ENCODE measurements at places on chromosomes 6 and 20.

DNA sequence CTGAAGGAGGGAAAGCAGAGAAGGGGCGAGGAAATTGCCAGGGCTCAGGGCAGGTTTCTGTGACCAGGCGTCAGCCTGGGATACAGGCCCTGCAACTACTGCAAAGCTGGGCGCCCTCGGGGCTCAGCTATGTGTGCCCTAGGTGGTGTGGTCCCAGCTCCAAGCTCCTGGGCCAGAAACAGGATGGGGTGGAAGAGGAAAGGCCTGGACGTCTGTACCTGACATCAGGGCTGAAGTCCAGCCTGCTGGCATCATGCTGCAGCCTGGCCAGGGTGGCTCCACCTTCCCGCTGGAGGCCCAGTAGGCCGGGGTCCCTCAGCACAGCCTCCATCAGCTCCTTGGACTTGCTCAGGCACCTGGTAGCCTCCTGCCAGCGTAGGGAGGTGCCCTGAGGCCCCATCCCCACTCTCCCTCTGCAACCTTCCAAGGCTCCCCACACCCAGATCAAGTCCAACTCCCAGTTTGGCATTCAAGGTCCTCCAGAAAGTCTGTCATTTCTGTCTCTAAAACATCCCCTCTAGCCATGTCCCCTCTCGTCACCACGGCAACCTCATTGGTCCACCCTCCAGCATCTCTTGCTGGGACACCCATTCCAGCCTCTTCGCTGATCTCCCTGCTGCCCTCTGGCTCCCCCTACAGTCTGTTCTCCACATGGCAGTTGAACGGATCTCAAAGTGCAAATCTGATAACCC is 38.2 kb downstream of the KIAA1755 start:
- DNase-seq = peak; percentile 23

DNA sequence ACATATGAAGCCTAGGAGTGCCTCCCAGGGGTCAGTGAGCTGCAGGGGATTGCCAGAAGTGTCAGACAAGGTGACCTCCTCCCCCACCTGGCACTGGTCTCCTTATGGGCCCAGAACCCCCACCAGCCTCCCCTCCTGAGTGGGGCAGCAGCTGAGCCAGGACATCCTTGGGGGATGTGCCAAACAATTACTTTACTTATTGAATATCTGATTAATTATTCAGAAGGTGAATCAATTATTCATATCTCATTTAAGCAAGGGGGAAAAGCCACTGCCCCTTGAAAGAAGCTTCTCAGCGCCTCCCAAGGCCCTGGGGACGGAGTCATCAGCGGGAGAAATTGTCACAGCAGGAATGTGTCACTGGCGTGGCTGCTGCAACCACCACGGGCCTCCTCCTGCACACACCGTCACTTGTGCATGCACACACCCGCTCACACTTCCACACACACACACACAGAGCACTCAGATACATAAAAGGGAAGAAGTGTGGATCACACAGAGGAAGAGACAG is 123.4 kb upstream of the MAFB start:
- no peak for DNase-seq

GRCh38 chr20:63785691-63786131 is 45.4 kb downstream of the ZBTB46 start:
- DNase-seq = no peak

DNA sequence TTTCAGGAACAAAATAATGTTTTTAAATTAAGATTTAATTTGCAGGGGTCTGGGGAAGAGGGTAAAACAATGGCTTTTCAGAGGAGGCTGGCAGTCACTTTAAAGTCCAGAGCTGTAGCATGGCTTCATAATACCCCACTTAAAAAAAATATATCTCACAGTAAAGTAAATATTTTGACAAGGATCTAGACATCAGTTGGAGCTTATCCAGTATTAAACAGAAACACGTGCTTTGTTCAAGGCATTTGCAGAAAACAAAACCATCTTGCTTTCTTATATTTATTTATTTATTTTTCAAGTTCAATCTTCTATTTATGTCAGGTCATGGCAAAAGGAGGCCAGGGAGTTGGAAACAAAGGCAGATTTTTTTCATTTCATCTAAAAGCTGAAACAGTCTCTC is 53.3 kb upstream of the PRL start:
- no peak for DNase-seq

DNA sequence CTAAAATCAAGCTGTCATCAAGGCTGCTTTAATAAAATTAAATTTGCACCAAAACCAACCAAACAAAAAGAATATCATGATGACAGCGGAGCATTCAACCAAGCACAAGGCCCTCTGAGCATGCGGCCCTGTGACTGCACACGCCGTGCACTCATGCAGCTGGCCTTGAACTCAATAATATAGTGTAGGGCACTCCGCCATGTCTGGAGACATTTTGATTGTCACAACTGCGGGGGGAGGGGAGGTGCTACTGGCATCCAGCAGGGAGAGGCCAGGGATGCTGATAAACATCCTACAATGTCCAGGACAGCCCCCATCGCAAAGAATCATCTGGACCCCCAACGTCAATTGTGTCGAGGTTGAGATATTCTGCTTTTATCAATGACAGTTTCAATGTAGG is 9.7 kb downstream of the MOCS3 start:
- DNase-seq = no peak

DNA sequence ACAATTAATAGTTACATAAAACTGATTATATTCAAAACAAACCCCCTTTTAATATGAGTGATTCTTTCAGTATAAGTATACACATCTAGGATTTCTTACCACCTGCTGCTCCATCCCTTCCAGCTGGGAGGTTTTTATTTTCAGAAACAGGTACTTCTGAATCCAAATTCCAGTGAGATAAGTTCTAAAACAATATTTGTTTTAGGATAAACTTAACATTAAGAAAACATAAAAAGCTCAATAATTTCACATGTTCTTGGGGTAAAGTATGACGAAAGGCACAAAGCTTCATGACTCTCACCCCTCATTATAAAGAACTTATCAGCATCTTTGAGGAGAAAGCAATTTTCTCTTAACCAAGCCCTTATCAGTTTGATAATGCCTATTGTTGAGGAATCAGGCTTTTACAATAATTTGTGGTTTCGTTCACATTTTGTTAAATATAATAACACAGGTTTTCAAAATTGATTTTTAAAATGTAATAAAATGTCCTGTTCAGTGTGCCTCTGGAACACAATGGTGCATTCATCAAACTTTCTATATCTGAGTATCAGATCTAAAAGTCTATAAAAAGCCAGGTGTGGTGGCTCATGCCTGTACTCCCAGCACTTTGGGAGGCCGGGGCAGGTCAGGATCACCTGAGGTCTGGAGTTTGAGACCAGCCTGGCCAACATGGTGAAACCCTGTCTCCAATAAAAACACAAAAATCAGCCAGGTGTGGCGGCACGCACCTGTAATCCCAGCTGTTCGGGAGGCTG is 4.3 kb downstream of the FAM217A start:
- DNase-seq = no peak

DNA sequence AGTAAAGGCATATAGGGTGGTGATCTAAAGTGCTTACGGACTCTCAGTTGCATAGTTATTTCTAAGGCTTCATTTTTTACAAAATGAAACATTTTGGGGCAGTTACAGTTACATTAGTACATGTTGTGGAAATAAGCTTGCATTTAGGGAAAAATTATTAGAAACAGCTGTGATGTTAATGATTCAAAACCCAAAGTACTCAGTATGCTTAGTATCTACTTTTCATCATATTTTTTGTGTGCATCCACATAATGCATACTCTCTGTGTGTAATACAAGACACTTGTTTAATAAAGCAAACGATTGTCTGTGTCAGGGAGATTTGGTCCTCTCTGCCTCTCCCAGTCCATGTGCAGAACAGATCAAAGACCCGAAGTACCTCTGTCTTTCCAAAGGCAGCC is 11.4 kb upstream of the TBX18 start:
- no peak for DNase-seq

DNA sequence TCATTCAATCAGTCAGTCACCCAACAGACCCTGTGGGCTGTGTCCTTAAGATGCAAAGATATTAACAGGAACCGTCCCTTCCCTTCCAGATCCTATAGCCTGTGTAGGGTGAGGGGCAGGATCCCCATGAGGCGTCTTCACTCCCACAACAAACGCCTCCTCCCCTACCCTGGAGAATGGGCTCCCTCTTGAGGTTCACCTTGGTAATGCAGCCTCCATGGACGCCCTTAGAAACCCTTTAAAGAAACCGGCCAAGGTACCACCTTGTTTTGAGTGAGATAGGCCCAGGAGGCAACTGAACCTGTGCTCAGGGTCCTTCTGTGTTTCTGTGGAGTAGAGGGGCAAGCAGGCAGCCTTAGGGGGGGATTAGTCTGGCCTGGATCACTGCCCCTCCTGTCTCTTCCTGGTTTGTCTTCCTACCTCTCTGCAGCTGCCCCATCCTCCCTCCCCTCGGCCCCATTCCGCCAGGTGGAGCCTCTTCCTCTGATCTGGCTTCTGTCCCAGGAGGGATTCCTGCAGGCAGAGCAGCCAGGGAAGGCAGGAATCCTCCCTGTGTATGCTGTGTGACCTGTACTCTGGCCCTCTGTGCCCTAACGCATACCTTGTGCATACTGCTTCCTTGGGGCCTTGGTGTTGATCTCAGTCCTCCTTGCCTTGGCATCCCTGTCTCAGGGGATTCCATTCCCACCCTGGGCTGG is 6.6 kb upstream of the GUCA1A start:
- peak; percentile 58 for DNase-seq

GRCh38 chr6:46526607-46527006 is 35.4 kb upstream of the RCAN2 start:
- DNase-seq = no peak

DNA sequence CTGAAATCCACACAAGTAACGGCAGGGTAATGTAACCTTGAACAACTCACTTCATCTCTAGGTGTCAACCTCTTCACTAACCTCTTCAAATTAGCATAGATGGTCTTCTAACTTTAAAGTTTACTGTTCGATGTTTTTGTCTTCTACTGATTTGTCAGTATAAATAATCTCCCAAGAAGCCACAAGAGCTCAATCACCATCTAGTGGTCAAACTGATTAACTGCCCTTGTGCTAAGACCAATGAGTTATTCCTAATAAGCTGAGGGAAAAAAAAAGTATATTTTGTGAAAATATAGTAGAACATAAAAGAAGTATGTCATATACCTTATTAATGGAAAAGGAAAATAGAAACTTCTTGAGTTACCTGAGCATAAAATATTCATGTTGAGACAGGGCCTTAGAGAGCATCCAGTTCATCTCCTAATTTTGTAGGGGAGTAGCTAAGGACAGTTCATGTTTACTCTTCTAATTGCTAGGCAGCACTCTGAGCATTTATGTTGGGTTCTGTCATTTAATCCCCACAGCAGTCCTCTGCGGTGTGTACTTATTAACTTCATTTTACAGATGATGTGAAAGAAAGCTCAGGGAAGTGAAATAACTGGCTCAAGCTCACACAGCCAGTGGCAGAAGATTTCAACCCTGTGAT is 317.1 kb downstream of the ESR1 start:
- no peak for DNase-seq

- DNase-seq = no peak
These were observed 127.7 kb downstream of the VEGFA start for GRCh38 chr6:43897571-43898302.

- no peak for DNase-seq
These were observed 68.9 kb upstream of the TULP1 start for GRCh38 chr6:35581633-35582032.

GRCh38 chr6:18262702-18263417 is 1.5 kb downstream of the DEK start:
- no peak for DNase-seq

DNA sequence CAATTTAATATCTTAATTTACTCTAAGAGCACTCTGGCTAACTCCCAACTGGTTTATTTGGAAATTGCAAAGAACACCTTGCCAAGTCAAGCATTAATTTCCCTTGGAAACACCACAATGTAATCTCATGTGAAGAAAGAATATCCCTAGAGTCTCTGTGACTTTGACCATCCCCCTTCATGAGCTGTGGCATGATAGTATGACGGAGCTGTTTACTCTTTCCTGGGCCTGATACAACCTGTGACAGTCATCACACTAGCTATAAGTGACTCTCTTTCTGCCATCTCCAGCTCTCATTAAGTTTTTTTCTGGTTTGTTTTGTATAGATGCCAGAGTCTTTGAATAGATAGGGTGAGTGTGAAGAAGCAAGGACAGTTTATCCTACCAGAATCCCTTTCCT is 470.3 kb upstream of the JARID2 start:
- DNase-seq = no peak

DNA sequence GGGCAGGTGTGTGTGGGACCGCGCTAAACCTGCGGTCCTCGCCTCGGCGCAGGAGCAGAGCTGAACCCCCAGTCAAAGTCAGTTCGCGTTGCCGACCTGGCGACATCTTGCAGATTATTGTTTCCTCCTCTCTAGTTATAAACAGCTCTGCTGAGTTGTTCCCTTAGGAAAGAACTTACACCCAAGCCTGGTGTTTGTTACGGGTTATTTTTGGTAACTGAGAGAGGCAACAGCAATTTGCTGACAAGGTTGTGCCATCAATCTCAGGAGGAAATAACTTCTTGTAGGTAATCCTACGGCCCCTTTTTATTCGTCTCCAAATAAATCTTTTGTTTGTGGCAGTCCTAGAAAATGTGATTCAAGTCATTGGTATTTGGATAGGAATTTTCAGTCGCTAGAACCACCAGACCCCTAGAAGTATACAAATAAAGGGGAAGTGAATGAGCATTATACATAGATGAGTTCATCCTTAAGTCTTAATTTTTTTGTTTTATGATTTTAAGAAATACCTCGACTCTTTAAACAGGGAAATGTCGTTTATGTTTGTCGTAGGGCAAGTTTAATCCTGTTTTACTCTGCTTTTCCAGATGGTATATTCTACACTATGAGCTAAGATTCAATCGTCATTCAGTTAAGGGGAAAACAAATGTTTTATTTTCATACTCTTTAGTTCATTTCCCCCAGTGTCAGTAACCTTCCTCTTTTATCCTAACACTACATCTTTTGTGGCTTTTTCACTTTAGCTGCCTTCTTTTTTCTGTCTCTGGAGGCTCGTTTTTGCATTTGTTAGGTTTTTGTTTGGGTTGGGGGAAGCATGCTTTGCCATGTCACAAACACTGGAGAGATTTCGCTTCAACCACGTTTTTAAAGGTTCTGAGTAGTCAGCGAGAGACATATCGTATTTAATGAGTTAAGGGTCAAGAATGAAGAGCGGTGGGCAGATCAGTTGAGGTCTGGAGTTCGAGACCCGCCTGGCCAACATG is 1.2 kb downstream of the PM20D2 start:
- DNase-seq = no peak

- DNase-seq = no peak
These were observed 652.4 kb upstream of the CHD6 start for GRCh38 chr20:42270539-42270938.

DNA sequence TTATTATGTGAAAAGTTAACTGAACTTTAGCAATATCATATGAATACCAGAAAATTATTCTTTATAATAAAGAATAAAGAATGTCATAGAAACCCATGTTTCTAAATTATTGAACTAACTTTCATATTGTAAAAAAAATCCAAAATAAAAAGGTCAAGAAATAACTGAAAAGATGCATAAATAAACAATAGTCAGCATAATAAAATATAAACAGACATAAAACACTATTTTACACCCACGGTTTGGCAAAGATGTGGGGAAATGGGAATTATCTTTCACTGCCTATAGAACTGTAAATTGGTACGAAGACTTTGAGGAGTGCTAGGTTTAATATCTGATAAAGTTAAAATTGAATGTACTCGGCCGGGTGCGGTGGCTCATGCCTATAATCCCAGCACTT is 34.7 kb upstream of the CTAGE9 start:
- no peak for DNase-seq

All from stimulated activated CD4-positive, alpha-beta T cell treated with anti-CD3 and anti-CD28 coated beads, Interleukin-2, amount 100 ng/mL, for 4 hours (primary cell).